ENCODE measurements at places on chromosomes 5 and 9. TPM values are rescaled to one million over a fixed set of nuclear protein-coding genes. Genes with fewer than 3 reads are reported as not detected.

CDH12 gene
- polyA plus RNA-seq = 0.01 TPM

SLC25A48 gene
- not detected for polyA plus RNA-seq

TMC1 gene
- 1.9 TPM for polyA plus RNA-seq

PCDHA8 gene
- polyA plus RNA-seq = not detected

MZB1 gene
- 1.9 TPM for polyA plus RNA-seq

BTNL3 gene
- polyA plus RNA-seq = 0.33 TPM

FRMD3 gene
- polyA plus RNA-seq = 4.9 TPM

ENHO gene
- 1.3 TPM for polyA plus RNA-seq

LCN15 gene
- not detected for polyA plus RNA-seq

ZFP62 gene
- 9.8 TPM for polyA plus RNA-seq

ADRB2 gene
- polyA plus RNA-seq = 2.4 TPM

SAXO1 gene
- polyA plus RNA-seq = 0.01 TPM

CCDC183 gene
- 0.42 TPM for polyA plus RNA-seq

INSL4 gene
- not detected for polyA plus RNA-seq

SPINK4 gene
- 0.40 TPM for polyA plus RNA-seq

STOM gene
- polyA plus RNA-seq = 36.4 TPM

BAAT gene
- not detected for polyA plus RNA-seq

TRAF2 gene
- 7.2 TPM for polyA plus RNA-seq

ZFAND5 gene
- 205 TPM for polyA plus RNA-seq

ISCA1 gene
- polyA plus RNA-seq = 40.7 TPM

AFAP1L1 gene
- polyA plus RNA-seq = 16.8 TPM

C5orf52 gene
- not detected for polyA plus RNA-seq

MPDZ gene
- polyA plus RNA-seq = 37.3 TPM

GCNT4 gene
- polyA plus RNA-seq = 0.68 TPM

ZNF483 gene
- polyA plus RNA-seq = 0.34 TPM

MTRR gene
- polyA plus RNA-seq = 26.7 TPM

ARID3C gene
- polyA plus RNA-seq = not detected

KCNMB1 gene
- polyA plus RNA-seq = 1.2 TPM

PIP5KL1 gene
- polyA plus RNA-seq = 0.74 TPM

NOXA1 gene
- polyA plus RNA-seq = 3.1 TPM

CEL gene
- 9,324 TPM for polyA plus RNA-seq

GPR151 gene
- polyA plus RNA-seq = not detected

GFI1B gene
- polyA plus RNA-seq = not detected

ZNF879 gene
- polyA plus RNA-seq = 0.90 TPM

PPP2R2B gene
- 0.28 TPM for polyA plus RNA-seq

SLC34A3 gene
- polyA plus RNA-seq = 0.06 TPM

BRINP1 gene
- polyA plus RNA-seq = not detected

ZCCHC9 gene
- 45.2 TPM for polyA plus RNA-seq

KIF24 gene
- polyA plus RNA-seq = 0.22 TPM

C5orf47 gene
- polyA plus RNA-seq = not detected

RICTOR gene
- 2.3 TPM for polyA plus RNA-seq
